ENCODE measurements at places on chromosomes 7 and 10.

- no peak for DNase-seq
Measured at GRCh38 chr10:130971123-130971435, 340.4 kb downstream of the TCERG1L start.

DNA sequence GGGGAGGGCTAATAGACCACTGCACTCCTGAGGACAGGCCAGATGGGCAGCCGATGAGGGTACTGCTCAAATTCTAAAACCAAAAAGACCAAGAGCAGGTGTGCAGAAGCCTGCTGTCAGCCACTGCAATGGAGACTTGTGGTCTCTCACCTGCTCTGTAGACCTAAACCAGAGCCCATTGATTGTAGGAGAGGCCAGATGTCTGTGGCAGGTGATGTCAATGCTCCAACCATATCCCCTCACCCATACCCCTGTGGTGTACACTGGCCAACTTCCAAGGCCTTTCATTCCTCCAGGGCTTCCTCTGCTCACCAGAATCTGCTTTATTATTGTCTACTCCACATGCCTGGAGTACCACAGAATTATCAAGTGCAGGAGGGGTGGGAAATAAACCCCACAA is 116.9 kb upstream of the CHST15 start:
- no peak for DNase-seq

DNA sequence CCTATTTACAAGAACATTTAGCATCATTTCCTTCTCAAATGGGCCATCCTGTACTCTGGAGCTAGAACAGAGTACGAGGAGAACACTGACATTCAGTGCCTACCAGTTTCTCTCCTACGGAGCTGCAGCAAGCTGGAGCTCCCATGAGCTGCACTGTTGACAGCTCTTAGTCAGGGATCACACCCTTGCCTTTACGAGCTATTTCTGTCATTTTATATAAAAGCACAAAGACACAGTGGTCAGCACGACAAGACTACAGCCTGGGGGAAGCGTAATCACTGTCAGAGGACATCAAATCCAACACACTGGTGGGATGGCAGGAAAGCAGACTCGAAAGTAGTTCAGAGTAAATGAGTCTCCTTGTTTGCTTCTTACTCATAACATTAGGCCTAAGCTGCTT is 2.7 kb downstream of the CDCA7L start:
- DNase-seq = no peak

DNA sequence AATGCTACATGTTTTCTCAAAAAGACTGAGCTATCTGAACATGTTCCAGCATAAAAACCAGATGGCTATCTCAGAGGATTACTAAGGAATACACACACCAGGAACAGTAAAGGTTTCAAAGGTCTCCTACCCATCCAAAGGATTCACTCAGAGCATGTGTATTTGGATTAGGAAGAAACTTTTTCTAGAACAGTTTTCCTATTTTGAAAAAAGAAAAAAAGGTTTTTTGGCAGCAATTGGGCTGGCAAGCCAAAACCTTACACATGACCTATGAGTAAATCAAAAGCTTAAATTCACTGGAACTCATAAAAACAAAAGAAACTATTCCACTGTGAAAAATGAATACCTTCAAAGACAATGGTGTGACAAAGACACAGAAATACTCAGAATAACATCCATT is 9.6 kb downstream of the TPK1 start:
- no peak for DNase-seq

DNA sequence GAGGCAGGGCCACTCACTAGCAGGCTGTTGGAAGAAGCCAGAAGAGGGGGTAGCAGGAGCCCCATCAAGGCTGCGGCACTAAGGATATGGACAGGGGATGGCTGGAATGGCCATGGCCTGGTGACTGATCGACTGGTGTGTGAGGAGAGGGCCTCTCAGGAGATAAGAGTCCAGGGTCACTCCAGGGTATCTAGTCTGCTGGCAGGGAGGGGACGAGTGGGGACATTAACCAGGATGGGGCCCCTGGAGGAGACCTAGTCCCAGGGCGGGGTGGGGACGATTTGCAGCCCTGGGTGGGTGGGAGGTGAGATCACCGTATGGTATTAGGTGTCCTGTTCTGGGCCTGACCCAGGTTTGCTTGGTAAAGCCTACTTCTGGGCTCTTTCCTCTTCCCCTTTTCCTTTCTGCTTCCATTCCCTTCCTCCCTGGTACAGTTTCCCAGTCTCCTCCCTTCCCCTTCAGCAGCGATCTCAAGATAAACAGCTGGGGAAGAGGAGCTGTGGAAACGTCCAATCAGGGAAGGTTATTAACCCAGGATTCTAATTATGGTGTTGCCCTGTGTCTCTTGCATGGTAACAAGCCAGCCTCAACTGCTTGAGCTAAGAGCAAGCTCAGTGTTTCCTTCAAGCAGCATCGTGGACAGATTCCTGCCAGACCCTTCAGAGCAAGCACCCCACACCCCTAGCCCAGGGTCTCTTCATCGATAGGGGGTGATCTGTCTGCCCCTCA is 233.2 kb downstream of the RPS24 start:
- DNase-seq = no peak

DNA sequence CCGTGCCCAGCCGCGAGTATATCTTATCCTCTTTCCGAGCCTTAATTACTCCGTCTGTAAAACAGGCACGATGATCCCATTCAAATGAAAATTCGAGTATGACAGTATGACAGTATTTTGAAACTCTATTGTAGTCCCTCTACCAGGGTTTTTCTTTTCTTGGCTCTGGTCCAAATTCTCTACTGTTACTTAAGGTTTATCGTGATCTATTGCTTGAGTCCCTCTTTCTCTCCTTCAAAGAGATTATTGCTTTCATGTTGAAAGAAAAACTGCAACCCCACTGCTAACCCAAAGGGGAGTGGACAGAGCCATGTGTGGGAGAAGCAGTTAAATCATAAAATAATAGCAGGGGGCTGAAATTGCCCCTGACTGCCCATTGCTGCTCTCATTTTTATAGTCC is 1156.6 kb upstream of the AUTS2 start:
- no peak for DNase-seq

DNA sequence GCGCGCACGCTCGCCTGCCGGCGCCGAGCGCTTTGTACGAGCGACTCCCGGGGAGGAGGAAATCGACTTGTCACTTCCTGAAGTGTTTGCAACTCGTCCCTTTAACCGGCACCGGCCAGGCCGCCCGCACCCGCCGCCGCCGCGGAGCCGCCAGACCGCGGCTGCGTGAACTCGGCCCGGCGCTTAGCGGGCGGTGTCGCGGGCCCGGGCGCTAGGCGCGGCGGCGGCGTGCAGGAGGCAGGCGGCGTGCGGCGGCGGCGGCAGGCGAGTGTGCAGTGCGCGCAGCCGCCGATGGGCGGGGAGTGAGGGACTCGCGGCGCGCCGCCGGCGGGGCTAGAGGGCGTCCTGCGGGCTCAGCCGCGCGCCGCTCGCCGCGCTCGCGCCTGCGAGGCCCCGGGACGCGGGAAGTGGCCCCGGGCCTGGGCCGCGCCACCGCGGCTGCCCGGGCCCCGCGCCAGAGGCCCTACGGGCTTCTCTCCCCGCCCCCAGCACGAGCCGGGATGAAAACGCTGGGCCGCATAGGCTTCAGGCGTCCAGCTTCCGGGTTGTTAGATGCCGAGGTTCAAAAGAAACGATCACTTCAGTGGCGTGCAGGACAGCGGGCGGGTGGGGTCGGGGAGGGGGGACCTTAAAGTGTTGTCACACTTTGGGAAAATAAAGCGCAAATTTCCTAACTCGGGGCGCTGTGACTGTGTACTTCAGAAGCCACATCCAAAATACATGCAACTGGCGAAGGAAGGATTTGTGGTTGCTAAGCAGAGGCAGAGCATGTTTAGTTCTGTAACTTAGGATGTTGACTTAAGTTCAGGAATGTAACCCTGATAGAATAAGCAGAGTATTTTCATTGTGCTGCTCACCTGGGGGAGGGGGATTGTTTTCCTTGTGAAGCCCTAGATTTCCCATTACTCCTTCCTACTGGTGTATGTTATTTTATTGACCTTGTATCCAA is at the start of gene FAM53B:
FAM53B (minus strand) TSS at position 277 of the 949 bp plus-strand sequence. CDS start 37,665 bp downstream, outside the sequence.
- DNase-seq = peak; percentile 91

GRCh38 chr10:28181478-28182096 is 121.3 kb downstream of the MPP7 start:
- no peak for DNase-seq

- peak; percentile 95 for DNase-seq
Measured at GRCh38 chr7:16753102-16753931, at the start of gene TSPAN13. TSPAN13 (plus strand) TSS chr7:16753755; CDS start chr7:16753968, 213 bp downstream.

DNA sequence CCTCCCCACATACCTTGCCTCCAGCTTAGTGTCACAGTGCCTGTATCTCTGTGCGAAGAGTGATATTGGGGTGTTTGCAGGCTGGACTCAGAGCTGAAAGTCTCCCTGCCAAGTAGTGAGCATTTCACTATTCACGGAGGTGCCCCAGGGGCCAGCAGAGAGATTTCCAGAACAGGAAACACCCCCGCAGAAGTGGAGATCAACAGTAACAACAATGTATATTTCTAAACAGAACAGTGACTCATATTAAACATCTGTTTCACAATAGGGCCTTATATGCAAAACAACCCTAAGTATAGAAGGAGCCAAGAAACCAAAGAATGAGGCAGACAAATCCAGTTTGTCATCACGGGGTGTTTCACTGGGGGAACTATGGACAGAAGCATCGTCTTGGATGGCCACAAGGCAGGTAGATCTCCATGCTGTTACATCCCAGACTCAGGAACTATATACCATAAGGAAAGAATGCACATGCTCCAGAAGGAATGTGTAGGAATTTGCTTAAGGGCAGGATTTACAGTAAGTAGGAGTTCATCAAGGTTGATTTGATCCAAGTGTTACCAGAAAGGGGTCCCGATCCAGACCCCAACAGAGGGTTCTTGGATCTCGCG is 29.3 kb upstream of the CCL24 start:
- no peak for DNase-seq

- DNase-seq = no peak
Measured at GRCh38 chr10:46264737-46265368, 21.9 kb upstream of the ANTXRL start.

- no peak for DNase-seq
Measured at GRCh38 chr7:112252691-112253090, 46.2 kb downstream of the ZNF277 start.

DNA sequence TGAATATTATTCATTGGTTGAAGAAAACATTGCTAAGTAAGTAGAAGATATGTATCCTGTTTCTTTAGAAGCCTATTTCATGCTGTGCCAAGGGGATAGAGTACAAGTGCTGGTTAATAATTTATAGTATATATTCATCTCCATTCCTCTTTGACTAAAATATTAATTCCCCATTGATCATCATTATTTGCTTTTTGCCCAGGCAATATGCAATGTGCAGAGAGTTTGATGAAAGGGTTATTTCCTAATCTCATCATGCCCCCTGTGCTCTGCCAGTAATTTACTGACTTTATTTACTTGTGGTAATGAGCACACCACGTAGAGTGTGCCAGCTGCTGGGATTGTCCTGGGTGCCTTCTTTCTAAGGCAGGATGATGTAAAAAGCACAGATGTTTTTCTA is 180.9 kb downstream of the REEP3 start:
- DNase-seq = no peak

DNA sequence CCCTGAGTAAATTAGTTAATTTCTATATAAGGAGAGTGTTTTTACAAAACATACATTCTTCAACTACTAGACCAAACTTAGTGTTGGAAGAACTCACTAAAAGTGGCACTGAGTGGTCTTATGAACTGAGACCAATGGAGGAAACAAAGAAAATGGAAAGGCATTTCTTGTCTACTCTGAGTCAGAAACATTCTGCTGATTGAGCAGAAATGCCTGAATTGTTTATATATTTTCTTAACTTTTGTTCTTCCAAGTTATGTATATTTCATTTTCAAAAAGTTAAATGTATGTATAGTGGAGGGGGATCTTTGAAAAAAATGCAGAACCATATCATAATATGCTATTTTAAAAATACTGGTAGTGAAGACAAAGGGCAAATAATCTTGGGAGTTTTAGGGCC is 320.7 kb downstream of the HGF start:
- no peak for DNase-seq

GRCh38 chr10:114623661-114624294 is 34.3 kb downstream of the ABLIM1 start:
- peak; percentile 65 for DNase-seq

DNA sequence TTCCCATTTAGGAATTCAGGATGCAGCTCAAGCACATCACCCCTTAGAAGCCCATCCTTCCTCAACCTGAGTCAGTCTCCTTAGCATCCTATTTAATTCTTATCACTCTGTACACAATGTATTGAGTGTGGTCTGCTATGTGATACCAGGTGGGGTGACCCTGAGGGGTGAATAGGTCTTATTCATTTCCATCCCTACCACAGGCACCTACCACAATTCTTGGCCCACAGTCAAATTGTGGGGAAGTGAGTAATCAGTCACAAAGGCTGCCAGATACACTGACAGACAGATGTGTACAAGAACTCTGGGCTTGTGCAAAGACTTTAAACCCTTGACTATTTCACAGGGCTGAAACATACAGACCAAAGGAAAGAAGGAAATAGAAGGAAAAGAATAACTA is 560.5 kb downstream of the PARD3 start:
- DNase-seq = no peak

DNA sequence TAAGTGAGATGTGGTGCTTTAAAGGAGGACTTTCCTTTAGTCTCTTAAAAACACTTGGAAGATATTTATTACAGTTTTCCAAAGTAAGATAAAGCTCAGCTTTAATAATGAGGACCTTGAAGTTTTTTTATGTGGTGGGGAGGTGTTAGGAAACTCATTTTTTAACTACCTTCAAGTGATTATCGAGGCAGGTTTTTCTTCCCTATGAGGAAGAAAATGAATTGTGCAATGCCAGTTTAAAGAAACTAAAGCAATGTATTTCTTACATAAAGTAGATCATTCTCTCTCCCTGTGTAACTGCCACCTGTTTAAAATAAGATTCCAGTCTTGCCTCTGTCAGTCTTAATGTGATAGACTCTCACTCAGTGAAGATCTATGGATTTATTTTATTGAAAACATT is 27.9 kb downstream of the ZEB1 start:
- no peak for DNase-seq

- no peak for DNase-seq
Measured at GRCh38 chr10:127015373-127015772, 110.1 kb downstream of the DOCK1 start.

GRCh38 chr10:114715171-114715670 is 57.1 kb upstream of the ABLIM1 start:
- no peak for DNase-seq

- no peak for DNase-seq
Measured at GRCh38 chr10:59036311-59037017, 140.0 kb upstream of the PHYHIPL start.

DNA sequence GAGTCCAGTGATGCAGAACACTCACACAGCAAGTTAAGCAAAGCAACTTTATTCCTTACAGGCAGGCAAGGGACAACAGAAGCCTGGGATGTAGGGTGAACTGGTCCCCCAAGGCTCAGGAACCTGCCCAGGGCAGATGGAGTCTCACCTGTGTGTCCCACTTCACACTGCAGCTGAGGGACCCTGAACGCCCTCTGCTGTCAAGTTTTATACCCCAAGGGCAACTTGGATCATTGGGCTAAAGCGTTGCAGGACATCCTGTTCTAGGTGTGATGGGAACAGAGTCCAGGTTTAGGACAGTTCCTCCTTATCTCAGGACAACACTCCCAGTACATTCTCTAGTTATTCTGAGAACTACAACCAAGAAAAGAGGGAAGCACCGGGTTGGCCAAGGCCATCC is 49.5 kb upstream of the ZNF746 start:
- DNase-seq = no peak

- no peak for DNase-seq
Measured at GRCh38 chr7:4828720-4829383, 33.0 kb downstream of the PAPOLB start.

Data from iPS-NIHi11 (cell line).